Stimulated activated naive B cell treated with anti-CD40 and anti-IgM and Interleukin-4, amounts not matched to agents 10 μg/mL and 1 μg/mL and 100 μg/mL, for 72 hours (primary cell): ENCODE measurements at places on chromosomes 13 and 19.

- DNase-seq = no peak
These were observed 33.6 kb upstream of the SLC15A1 start for GRCh38 chr13:98786023-98786422.

DNA sequence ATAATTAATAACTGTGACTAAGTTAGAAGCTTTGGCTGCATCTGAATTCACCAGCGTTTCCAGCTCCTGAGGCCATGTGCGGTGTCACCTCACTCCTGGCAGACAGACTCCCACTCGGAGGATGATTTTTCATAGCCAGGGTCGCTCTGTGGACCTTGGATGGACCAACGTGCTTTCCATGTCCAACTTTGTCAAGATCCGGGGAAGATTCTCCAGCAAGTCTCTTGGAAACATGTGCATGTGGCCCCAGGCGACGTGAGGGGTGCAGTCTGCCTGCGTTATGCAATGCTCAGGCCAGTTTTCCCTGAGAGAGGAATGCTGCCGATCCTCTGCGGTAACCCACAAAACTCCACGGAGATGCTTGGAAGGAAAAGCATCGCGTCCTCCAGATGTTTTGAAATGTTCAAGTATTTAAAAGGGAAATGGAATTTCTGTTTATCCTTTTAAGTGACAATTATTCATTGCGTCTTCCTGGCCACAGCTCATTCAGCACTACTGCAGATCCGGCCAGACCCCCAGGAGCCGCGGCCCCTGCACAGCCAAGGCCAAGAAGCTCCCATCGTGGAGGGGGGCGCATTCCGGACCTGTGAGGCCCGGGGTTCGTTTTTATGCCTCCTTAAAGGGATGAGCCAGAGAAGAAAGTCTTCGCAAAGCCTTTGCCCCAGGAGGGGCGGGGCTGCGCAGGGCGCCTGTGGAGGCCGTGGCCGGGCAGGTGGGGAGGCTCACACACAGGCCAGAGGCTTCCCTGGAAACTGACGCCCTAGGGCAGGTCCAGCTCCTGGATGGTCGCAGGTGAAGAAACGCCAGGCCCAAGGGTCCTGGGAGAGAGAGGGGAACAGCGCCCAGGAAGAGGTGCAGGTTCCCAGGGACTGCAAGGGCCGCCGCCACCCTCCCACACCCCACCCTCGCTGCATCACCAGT, 46.0 kb downstream of the C13orf46 start:
- DNase-seq = no peak

DNA sequence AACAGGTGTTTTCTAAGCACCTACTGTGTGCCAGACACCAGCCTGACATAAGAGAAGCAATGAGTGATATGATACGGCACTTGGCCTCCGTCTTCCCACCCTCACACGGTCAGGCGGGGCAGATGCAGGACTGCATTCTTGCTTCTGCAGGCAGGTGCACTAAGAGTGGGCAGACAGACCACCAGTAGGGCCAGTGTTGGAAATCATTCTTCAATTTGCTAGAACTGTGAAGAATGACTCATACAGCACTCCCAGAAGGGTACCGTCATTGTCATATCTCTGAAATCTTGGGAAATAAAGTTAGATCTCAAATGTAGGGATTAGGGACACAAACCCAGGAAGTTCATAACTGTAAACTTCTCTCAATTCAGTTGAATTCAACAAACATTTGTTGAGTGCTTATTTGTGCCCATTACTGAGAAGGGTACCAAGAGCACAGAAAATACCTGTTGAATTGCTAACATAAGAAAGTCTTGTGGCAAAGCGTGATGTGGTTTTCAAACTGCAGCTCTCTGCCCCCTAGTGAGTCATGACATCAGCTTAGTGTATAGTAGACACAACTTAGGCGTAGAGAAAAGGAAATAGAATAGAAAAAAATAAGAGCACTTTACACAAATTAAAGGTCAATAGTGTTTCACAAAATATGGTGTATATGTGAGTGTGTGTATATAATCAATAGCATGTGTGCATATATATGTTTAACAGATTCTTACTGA, 76.1 kb downstream of the TEX26 start:
- no peak for DNase-seq

- DNase-seq = no peak
These were observed 26.3 kb upstream of the TNFSF11 start for GRCh38 chr13:42547612-42548011.

DNA sequence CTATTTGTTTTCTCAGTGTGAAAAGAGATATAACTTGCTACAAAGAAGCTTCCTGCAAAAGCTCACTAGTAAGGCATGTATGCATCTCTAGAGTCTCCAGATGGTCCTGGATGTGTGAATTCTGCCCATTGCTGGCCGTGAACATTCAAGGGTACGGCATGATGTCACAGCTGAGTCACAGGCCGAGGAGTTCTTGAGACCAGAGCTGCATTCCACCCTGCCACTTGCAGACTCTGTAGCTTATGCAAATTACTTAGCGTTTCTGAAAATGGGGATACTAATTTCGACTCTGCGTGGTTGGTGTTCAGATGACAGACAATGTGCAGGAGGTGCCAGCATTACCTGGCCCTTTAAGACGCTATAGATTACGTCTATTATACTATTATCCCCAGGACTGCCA, 470.7 kb downstream of the ZNF536 start:
- DNase-seq = no peak

- no peak for DNase-seq
These were observed 10.4 kb upstream of the ITM2B start for GRCh38 chr13:48222358-48223301.
